ENCODE measurements at places on chromosomes 1 and 21.

- no peak for DNase-seq
These were observed 8.6 kb upstream of the EEIG2 start for GRCh38 chr1:108551137-108551862.

DNA sequence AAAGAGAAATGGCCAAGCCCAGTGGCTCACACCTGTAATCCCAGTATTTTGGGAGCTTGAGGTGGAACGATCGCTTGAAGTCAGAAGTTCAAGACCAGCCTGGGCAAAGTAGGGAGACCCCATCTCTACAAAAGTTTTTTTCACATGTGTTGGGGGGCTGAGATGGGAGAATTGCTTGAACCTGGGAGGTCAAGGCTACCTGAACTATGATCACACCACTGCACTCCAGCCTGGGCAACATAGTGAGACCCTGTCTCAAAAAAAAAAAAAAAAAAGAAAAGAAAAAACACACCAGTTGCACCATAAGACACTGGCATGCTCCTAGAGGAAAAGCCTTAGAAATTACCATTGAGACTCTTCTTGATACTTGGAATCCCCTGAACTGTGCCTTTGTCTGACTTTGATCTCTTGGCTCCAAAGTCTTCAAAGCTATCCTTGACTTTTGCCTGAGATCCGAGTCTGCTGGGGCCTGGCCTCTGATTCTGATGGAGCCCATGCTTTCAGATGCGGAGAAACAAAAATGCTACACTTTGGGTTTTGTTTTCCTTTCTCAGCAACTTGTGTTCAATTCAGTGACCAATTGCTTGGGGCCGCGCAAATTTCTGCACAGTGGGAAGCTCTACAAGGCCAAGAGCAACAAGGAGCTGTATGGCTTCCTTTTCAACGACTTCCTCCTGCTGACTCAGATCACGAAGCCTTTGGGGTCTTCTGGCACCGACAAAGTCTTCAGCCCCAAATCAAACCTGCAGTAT lies 33.7 kb downstream of the ATP5PO start:
- no peak for DNase-seq

GRCh38 chr1:99176753-99177152 lies 87.5 kb upstream of the PLPPR4 start:
- DNase-seq: no peak

- DNase-seq: no peak
These were observed 22.3 kb downstream of the PRDM16 start for GRCh38 chr1:3091334-3091733.

- DNase-seq: no peak
These were observed 148.4 kb upstream of the TMEM51 start for GRCh38 chr1:15005116-15005515.
